ENCODE measurements at places on chromosomes 2 and 18. TPM values are rescaled to one million over a fixed set of nuclear protein-coding genes. Genes with fewer than 3 reads are reported as not detected.

DNA sequence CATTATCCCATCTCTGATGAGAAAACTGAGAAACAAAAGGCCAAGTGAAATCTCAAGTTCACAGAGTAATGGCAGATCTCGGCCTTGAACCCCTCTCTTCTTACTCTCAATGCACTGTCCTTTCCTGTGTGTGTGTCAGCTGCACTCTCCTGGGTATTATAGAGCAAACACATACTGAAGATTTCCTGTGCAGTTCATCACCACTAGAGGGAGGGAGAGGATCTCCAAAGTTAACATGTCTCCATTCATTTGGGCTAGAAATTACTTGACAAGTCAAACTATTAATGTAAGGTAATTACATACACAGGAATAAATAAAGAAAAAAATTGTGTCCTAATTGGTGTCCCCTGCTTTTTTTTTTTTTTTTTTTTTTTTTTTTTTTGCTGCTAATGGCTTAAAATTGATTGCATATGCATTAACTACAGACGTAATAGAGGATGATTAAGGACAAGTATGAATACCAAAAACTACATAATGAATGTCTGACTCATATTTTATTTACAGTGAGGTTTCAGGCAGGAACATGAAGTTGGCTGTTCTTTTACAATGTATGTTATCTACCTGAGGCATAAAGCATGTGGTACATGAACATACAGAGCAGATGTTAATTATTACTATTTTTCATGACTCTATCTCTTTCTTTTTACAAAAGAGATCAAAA is 269.2 kb downstream of the NYAP2 start:
- DNase-seq, result peak; percentile 87

- DNase-seq, result peak; percentile 35
Measured at GRCh38 chr2:47075361-47076125, 79.6 kb downstream of the STPG4 start.

LRATD1 gene
- total RNA-seq, result 11.0 TPM

GRCh38 chr2:224832207-224832606 is 116.0 kb upstream of the CCDC195 start:
- no peak for DNase-seq

GRCh38 chr2:71503837-71504236 is 50.5 kb downstream of the DYSF start:
- peak; percentile 29 for DNase-seq

- no peak for DNase-seq
Measured at GRCh38 chr2:16972276-16972675, 306.6 kb upstream of the CYRIA start.

DNA sequence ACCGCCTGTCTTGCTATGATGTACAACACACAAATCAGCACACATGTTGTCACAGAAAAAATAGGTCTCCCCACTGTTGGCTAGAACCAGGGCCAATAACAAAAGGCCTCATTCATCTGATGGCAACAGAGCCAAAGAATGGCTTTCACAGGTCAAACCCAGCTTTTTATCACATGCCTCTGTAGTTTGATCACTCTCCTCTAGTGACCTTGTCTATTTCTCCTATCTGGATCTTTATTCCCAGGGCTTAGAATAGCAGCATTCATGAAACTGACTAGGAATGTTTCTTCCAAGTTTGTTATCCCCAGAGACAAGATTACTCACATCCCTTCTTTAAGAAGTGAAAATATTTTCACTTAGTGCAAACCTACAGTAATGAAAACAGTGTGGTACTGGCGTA is 285.8 kb upstream of the GYPC start:
- no peak for DNase-seq

DNA sequence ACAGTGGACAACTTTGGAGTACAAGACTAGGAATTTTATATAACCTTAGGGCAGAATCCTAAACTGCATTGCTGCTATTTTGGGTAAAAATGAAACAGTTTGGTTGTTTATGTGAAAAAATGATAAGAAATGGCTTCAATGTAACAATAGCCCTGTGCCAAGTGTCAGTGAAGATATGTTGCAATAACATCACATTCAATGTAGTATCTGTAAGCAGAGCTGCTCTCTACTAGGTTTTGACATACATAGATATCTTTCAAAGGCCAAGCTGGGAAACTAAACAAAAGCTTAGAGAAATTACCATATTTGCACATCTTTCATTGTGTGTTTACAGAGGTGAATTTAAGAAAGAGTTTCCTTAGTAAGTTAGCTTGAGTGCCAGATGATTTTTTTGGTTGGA is 135.0 kb upstream of the DOK6 start:
- no peak for DNase-seq

GALNT5 gene
- total RNA-seq, result 15.9 TPM

BMP10 gene
- 0.31 TPM for total RNA-seq

- no peak for DNase-seq
Measured at GRCh38 chr2:10661846-10662245, 27.9 kb downstream of the NOL10 start.

DNA sequence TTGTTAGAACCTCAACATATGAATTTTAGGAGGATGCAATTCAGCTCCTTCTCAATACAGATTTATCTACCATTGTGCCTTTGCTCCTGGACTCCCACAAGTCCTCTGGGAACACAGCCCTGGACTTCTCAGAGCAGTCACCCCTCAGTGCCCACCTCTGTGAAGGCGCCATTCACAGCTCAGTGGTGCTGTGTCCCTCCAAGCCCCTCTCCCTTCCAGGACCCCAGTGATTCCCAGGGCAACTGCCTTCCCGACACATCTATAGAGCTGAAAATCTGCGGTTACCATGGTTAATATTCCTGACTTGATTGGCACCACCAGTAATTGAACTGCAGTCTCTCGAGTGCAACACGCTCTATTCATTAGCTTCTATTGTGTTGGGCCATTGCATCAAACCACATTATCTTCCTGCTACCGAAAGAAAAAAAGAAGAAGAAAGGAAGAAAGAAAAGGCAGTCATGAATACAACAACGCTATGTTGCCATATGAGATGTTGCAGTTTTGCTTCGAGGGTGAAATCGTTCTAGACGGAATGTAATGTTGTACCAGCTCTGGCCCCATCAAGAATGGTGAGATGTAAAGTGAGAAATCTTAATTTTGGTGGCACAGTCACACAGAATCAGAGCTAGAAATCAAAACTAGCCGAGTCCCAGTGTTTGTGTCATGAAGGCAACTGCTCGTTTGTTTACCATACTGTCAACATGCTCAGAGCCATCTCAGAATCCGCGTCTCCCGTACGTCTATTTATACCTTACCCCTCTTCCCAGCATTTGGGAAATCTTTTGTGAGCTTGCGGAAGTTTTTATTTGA is 524.0 kb upstream of the ID2 start:
- DNase-seq, result no peak

- DNase-seq, result no peak
Measured at GRCh38 chr2:229196448-229196847, 74.6 kb downstream of the PID1 start.

TMEM37 gene
- 14.3 TPM for total RNA-seq

DNA sequence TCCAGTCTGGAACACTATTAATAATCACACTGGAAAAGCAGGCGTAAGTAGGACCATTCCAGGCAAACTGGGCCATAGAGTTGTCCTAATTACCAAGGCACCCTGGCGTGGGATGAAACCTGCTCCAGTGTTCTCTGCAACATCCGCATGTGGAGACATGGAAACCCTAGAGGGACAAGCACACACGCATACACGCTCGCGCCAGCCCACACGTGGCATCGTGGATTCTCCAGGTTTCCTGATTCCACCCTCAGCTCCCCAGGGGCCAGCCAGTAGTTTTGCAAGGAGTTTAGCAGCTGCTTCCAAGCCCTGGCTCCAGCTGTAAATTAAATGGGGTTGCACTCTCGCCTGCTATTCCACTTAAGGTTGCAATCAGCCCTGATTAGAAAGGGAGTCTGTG is 127.7 kb downstream of the DYSF start:
- DNase-seq, result no peak

PLA2R1 gene
- 3.7 TPM for total RNA-seq

GRCh38 chr2:241855245-241855887 is 3.3 kb downstream of the PDCD1 start:
- no peak for DNase-seq

HNMT gene
- total RNA-seq, result 135 TPM

DNA sequence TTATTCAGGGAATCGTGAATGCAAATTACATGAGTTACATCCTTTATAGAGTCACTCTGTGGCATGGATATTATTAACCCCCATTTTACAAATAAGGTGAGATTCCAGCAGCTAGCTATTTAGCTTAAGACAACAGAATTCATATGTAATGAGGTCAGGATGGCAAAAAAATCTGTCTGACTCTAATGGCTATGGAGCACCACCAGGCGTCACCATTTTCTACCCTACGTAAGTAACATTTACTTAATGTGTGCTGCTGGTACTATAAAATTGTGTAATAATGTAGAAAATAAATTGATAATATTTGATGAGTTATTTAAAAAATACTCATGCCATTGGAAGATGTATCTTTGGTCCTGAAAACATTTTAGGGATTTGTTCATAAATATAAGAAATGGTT is 2040.1 kb upstream of the LRRTM1 start:
- peak; percentile 14 for DNase-seq

- DNase-seq, result no peak
Measured at GRCh38 chr2:119249311-119249710, 25.7 kb downstream of the STEAP3 start.

GRCh38 chr2:223008162-223008561 is 43.8 kb upstream of the KCNE4 start:
- no peak for DNase-seq

- DNase-seq, result no peak
Measured at GRCh38 chr2:8076448-8077342, 605.2 kb upstream of the ID2 start.

GRCh38 chr2:45003579-45004551 is 5.4 kb downstream of the SIX2 start:
- DNase-seq, result no peak

DNA sequence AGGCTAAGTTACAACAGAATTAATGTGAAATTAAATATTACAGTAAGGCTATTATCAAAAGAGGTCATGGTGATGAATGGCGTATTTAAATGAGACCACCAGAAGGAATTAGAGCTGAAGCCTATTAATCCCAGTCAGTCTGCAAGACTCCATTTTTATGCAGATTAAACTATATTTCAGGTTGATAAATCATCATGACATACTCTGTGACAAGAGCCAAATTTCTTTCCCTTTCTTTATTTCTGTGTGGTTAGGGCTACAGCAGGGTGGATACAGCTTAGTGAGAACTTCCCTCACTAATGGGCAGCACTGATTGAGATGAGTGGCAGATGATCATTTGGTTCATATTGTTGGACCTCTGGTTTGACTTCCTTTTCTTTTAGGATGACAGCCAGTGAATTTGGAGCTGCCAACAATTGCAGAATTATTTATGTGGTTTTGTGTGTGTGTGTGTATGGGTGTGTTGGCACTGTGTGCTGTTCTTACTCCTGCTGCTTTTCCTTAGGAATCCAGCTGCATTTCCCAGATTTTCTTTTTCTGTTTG is 481.3 kb downstream of the PIK3C3 start:
- no peak for DNase-seq

GRCh38 chr2:240593703-240594451 is 7.3 kb downstream of the CAPN10 start:
- DNase-seq, result no peak

UGT1A3 gene
- not detected for total RNA-seq

GRCh38 chr2:222715742-222716141 is 44.3 kb downstream of the MOGAT1 start:
- no peak for DNase-seq

GRCh38 chr2:134846213-134846612 is 7.8 kb downstream of the ACMSD start:
- DNase-seq, result no peak

SIX3 gene
- 0.06 TPM for total RNA-seq

DNA sequence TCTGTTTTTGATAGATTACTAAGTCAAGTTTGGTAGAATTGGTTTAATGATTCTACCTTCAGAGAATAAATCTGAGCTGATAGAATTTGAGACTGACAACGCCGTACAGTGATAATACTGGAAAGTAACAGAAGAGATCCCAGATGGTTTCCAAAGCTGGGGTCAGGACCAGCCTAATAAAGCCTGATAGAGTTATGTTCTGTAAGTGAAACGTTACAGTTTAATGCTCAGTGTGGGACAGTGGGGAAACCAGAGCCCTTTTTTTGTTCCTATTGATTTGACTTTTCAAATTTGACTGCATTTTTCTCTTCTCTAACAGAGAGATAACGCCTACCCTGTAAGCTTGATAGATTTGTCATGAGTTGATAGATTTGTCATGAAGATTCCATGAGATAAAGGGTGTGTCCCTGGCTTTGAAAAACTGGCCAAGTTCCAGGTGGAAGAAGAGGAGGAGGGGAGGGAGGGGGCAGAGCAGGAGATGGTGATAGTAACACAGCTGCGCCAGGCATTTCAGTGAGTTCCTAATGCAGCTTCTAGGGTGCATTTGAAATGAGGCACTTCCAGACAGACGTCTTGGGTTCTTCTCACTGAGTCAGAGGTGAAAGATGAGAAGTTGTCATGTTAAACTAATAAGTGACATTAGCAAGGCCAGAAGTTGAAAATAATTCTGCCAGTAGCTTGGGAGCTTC is 65.1 kb downstream of the CERS6 start:
- DNase-seq, result peak; percentile 66

TTC27 gene
- 17.4 TPM for total RNA-seq

DNA sequence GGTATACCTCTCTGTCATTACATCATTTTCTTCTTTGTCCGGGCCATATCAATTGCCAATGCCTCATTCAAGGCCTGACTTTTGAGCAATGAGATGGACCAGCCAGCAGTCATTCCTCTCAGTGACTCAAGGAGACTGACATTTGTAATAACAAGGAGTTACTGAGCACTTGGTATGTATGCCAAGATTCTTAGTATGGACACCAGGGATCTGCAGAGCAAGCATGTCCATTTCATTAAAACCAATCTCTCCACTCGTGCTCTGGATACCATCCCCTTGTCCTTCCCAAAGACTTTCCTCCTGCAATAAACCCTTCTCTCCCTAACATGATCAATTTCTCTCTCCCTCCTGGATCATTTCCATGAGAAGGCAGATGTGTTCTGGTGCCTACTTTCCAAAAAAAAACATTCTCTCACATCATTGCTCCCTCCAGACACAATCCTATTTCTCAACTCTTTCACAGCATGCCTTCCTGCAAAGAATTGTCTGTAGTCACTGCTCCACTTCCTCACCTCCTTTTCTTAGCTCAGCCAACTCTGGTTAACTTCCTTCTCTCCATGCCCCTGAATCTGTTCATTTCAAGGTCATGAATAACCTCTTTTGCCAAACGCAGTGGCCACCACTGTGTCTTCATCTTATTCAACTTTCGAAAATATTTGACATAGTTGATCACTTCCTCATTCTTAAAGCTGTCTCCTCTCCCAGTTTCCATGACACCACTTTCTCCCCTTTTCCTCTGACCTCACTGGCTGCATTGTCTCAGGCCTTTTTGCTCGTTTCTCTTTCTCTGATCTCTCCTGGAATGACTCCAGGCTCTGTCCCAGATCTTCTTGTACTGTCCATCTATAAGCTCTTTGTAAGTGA is 102.8 kb upstream of the CYP1B1 start:
- no peak for DNase-seq
